Stimulated activated CD4-positive, alpha-beta T cell treated with anti-CD3 and anti-CD28 coated beads, Interleukin-1b, Interleukin-23, amount 100 ng/mL, for 48 hours (primary cell): ENCODE measurements at places on chromosomes 5 and 9.
A peak's percentile ranks its signal among the peaks of the same experiment; 100 is the strongest.

DNA sequence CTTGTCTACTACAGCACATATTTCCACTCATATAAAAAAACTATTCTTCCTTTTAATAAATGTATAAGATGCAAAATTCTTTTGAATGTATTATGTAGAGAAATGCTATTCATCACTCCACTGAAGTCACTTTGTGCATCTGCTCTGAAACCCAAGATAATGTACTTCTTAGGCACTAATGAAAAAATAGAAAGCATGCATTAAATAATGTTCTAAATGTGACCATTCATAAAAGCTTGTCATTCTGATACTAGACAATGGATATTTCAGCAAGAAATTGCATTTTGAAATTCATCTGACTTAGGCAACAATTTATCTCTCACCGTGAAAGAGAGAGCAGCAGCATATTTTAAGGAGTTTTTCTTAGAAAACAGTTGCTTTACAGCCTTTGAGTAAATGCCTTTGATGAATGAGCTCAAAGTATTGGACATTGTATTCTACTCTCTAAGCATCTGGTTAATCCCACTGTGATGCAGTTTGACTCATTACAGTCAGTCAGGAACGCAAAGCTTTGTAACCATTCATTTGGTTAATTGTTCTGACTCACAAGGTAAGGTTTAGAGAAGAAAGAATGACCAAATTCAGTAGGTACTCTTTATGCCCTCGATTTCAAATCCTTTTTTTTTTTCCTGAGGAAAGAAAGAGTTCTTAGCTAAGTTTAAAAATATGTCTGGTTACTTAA lies 2233.8 kb upstream of the C9orf72 start:
- no peak for DNase-seq

DNA sequence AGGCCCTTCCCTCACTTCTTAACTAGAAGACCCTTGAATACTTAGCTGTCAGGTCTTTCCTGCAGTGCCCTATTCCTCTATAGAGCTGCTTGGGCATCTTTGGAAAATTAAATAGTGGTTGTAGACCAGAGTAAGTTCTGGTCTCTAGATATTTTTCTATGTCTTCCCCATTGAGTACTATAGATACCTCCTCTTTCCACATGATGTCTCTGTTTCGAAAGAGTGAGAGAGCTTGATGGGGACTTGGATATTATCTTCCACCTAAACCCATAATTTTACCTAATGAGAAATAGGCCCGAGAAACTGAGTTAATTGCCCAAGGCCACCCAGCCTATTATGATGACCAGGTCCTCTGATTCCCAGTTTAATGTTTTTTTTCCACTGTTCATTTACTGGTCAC lies 40.2 kb downstream of the SPEF2 start:
- no peak for DNase-seq

DNA sequence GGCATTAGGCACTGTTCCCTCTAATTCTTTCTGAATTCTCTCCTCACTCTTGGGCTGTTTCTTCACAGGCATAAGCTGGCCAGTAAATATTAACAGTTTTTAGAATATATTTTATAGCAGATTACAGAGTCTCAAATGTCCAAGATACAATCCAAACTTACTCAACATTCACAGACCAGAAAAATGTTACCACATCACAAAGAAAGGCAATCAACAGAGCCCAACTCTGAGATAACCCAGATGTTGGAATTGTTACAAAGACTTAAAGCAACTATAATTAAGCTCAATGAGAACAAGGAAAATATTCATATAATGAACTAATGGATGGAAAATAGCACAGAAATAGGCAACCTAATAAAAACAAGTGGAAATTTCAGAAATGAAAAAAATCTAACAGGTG lies 401.1 kb upstream of the RGMB start:
- DNase-seq: no peak

DNA sequence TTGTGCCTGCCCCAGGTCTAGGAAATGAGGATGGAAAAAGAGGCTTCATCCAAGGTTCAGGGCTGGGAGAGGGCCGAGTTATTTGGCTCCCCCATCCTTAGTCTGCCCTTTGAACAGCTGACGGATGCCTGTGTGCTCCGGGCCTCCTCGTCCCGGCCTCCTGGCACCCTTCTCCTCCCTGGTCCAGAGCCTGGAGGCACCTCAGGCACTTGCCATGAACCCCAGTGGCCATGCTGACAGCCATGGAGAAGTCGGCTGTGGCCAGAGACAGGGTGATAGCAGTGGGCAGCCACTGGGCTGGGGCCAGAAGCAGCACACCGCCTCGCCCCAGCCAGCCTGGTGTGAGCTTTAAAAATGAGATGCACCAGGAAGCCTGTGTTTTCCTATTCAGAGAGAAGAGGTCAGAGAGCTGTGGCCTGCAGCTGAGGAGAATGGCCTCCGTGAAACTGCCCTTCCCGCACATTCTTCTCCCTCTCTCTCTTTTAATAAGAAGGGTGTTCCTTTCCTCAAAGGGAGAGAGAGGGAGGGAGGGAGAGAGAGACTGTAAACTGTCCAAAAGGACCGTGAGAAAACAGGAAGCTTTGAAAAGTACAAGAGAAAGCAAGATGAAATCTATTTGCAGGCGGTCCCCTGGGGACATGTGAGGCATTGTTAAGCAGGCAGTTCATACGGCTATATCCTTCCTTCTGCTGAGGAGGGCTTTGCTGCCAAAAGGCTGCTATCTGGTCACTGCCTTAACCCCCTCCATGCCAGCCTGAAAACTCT lies 55.3 kb downstream of the ZNF366 start:
- no peak for DNase-seq

- no peak for DNase-seq
Observed at GRCh38 chr5:133457439-133458355, 154.6 kb downstream of the FSTL4 start.

DNA sequence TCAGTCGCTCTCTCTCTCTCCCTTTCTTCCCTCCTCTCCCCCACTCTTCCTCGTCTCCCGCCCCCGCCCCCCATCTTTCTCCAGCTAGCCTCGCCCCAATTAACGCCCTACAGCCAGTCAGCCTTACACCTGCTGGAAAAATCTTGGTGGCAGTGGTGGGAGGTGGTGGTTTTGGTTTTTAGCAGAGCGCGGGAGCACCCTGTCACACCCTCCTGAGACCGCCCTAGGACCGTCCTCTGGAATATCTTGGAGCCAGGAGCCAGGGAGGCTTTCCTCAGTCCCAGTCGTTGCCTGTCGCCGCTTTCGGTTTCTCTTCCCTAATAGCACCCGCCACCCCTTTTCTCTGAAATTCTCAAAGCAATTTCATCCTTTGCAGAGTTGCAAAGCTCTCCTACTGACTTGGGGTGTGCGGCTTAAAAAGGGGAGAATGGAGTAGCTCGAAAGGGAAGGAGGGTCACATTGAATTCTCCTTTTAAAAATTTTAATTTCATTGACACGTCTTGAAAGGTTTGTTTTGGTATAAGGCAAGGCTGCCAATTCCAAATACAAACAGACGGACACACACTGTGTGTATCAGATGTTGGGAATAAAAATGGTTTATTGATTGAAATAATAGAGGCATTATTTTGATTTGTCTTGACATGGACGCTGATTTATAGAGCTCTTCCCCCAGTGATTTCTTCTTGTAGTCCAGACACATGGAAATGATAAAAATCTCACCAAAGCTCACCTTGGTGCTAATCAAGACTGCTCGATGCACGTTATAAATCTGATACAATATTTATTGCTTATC lies 301.3 kb downstream of the PARP8 start:
- no peak for DNase-seq

DNA sequence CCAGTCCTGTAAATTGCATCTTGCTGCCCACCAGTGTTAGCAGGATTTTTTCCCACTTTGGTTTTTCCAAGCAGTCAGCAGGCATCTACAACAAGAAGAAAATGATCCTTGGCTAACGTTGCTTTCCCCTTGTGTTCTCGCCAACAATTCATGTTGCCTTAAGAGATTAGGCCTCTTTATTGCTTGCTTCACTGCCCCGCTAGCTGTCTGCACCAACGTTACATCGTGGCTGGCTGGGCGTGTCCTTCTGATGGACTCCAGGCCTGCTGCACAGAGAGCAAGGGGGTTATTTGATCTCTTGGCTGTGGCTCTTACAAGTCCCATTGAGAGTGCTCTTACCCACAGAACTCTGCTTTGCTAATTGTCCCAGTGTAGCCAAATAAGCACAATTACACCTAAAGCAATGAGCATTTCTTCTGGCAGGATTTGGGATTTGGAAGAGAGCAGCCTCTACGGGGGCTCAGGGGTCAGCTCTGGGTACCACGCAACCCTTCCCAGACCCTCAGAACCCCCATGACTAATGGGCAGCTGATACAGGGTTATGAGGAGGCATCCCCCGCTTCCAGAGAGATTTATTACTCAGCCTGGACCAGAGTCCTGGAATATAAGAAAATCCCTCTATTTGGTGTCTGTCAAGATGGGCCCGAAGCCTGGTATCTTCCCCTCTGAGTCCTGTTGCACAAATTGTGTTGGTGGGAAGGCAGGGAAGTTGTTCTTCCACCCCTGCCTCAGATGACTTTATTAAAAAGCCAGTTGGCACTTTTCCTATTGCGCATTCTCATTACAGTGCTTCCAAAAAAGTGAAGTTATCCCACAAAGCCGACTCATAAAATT lies 17.6 kb downstream of the DCANP1 start:
- no peak for DNase-seq

DNA sequence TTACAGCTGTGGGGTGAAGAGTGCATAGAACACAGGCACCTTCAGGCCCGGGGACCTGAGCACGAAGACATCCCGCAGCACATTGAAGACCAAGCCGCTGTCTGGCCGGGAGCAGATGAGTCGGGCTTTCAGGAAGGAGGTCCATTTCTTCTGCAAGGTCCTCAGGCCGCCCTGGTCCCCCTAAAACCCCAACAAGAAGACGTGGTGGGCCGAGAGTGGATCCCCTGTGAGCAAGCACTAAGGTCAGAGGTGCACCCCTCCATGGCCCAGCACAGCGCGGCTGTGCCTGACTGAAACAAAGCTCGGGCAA lies 70.5 kb downstream of the SECISBP2 start:
- DNase-seq: no peak

- no peak for DNase-seq
Observed at GRCh38 chr9:119853126-119853525, 483.9 kb upstream of the BRINP1 start.

- DNase-seq: no peak
Observed at GRCh38 chr5:850511-851006, at the start of gene ZDHHC11. TSS of gene ZDHHC11 (minus strand) at chr5:850986. CDS start at chr5:850602, 384 bp downstream.

- no peak for DNase-seq
Observed at GRCh38 chr9:124264823-124265233, 7.1 kb downstream of the NEK6 start.

DNA sequence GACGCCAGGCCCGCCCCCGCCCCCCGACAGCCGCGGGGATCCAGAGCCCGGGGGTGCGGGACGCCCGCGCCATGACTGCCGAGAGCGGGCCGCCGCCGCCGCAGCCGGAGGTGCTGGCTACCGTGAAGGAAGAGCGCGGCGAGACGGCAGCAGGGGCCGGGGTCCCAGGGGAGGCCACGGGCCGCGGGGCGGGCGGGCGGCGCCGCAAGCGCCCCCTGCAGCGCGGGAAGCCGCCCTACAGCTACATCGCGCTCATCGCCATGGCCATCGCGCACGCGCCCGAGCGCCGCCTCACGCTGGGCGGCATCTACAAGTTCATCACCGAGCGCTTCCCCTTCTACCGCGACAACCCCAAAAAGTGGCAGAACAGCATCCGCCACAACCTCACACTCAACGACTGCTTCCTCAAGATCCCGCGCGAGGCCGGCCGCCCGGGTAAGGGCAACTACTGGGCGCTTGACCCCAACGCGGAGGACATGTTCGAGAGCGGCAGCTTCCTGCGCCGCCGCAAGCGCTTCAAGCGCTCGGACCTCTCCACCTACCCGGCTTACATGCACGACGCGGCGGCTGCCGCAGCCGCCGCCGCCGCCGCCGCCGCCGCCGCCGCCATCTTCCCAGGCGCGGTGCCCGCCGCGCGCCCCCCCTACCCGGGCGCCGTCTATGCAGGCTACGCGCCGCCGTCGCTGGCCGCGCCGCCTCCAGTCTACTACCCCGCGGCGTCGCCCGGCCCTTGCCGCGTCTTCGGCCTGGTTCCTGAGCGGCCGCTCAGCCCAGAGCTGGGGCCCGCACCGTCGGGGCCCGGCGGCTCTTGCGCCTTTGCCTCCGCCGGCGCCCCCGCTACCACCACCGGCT lies 1.0 kb downstream of the FOXE1 start:
- DNase-seq: peak; percentile 67

- no peak for DNase-seq
Observed at GRCh38 chr5:40010436-40010835, 585.7 kb upstream of the DAB2 start.

DNA sequence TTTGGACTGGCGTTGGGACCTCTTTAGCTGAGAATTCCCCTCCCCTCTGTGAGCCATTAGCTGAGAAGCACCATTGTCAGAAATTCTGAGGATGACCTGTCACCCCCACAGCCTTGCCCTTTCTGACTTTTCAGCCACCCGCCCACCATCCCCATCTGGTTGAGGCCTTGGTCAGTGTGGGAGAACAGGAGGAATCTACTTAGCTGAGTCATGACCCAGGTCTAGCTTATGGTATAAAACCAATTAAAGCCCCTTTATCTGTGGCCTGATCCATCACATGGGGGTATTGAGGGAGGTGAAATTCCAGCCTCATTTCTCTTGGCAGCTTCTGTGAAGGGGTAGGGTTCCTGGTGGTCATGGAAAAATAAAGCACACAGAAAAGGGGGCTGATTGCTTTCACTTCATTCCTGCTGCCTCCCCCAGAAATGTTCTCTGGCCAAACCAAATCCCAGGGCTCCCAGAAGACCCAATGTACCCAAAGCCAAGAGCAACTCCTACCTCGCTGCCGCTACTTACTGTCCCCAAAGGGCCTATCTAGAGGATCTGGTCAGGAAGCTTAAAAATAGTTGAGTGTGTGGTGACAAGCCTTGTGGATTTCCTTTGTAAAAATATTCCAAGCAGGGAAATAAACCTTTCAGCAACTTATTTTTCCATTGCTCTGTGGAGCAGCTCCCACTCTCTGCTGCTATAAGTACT lies 174.8 kb upstream of the TNC start:
- DNase-seq: no peak

- DNase-seq: no peak
Observed at GRCh38 chr5:158643840-158644239, 455.9 kb downstream of the EBF1 start.

- DNase-seq: no peak
Observed at GRCh38 chr5:178683783-178684182, 46.7 kb downstream of the ZNF354A start.

DNA sequence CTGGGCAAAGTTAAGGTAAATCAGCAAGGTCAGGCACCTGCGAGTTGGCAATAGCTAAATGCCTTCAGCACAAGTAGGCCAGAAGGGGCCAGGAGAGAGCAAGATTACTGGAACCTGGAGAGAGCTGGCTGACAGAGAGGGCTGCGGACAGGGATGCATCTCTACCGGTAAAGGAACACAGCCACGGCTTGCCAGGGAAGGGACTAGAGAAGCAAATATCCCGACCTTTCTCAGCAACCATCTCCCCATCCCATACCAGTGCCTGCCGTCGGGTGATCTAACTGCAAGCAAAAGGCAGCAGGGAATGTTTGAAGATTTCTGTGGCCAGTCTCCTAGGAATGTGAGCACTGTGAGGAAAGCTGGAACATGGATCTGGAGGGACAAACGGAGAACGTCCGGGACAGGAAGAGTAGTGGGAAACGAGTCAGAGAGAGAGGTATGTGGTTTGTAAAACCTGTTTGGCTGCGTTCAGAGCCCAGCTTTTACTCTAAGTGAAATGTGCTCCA lies 15.9 kb upstream of the ABLIM3 start:
- DNase-seq: no peak
